NCI-H748 treated with DMSO at 0.1 percent for 48 hours (cell line): ENCODE measurements at places on chromosomes 1 and 21.

GRCh38 chr1:22031214-22031962, 21.1 kb upstream of the CDC42 start:
- DNase-seq: no peak

GRCh38 chr1:186849826-186850225, 21.1 kb downstream of the PLA2G4A start:
- no peak for DNase-seq

DNA sequence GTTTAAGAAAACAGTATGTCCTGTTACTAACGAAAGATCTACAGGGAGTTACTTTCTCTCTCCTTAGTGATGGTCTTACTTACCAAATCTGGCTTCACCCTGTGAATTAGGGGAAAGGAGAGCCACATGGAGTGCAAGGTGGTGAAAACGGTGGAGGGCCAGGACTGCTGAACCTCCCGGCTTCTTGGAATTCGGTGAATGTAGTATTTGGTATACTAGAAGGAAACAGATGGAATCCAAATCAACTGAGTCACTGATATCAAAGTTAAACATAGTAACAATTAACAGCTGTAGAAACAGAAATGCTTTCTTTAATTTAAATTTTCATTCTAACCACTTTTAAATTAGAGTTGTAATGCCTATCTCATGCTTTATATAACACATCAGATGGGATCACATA, 45.7 kb downstream of the ALG14 start:
- DNase-seq: no peak

GRCh38 chr1:29121936-29122681, 1.6 kb downstream of the TMEM200B start:
- DNase-seq: no peak

- DNase-seq: no peak
These were observed 14.8 kb upstream of the ZFP69B start for GRCh38 chr1:40435471-40435870.
